ENCODE measurements at places on chromosomes 13 and 19. TPM values are rescaled to one million over a fixed set of nuclear protein-coding genes. Genes with fewer than 3 reads are reported as not detected.

Gene EEF2
- 962 TPM for polyA plus RNA-seq

Gene RFPL4A
- polyA plus RNA-seq, result not detected

Gene ZNF45
- 5.8 TPM for polyA plus RNA-seq

Gene PTPRH
- 65.7 TPM for polyA plus RNA-seq

Gene KLK4
- not detected for polyA plus RNA-seq

Gene PEG3
- polyA plus RNA-seq, result 5.9 TPM

DNA sequence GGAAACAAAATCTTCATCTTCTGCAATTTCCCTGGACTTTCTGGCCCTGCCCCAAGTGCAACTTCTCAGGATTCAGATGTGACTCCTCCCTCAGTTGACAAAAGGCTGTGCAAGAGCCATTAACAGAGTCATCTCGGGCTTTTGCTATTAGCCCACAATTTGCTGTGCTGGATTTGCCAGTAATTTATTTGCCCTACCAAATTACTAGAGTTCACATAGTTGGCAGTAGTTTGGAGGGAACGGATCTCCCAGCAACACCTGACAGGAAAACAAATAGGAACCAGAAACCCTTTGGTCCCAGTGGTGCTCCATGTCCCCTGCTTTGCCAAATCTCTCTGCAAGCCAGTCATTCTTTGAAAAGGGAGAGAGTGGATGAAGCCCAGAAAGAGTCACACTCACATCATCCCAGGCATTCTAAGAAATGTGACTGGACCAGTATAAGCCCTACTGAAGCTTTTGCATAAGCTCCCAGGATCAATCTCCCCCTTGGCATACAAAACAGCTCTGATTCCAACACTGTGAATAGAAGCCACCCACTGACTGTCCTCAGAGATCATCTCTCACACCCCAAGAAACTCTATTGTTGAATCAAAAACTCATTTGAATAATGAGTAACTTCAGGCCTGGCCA lies 350.1 kb upstream of the NBEA start:
- no peak overlapping the region for H3K27ac ChIP-seq
- no peaks in the 10 kb centered on the region for H3K27me3 ChIP-seq
- no peak for DNase-seq
- no peak overlapping the region for H3K4me3 ChIP-seq
- H3K4me1 ChIP-seq, result no peaks in the 10 kb centered on the region

- no peak for DNase-seq
- peaks cover 19% of the 10 kb centered on the region for H3K27me3 ChIP-seq
- no peaks in the 10 kb centered on the region for H3K36me3 ChIP-seq
- H3K4me1 ChIP-seq, result no peaks in the 10 kb centered on the region
- no peak overlapping the region for H3K27ac ChIP-seq
- H3K4me3 ChIP-seq, result no peak overlapping the region
Measured at GRCh38 chr19:7692417-7693088, 9.4 kb downstream of the FCER2 start.

DNA sequence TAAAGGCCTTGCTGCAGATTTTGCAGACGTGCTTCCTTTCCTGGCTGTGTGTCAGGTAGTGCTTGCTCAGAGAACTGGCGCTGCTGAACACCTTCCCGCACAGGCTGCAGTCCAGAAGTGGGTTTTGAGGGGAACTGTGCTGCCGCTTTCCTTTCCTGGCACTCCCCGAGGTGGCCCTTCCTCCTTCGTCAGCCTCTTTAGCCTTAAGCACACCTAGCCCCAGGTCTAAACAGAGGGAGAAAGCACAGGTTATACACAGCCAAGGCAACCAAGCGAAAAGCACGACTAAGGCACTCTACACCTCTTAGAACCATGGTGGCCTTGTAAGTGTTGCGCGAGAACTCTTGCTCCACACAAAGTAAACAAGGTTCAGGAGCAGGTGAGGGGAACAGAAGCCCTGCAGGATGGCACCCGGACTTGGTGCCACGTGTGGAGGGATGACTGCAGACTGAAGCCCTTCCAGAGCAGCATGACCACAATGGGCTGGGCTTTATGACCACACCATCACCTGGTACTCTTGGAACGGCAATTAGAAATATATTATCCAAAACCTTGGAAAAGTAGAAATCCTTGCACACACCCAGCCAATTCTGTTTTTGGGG lies 23.6 kb downstream of the ZNF541 start:
- no peak overlapping the region for H3K4me3 ChIP-seq
- no peak for DNase-seq
- no peaks in the 10 kb centered on the region for H3K4me1 ChIP-seq
- H3K27me3 ChIP-seq, result peaks cover 28% of the 10 kb centered on the region

DNA sequence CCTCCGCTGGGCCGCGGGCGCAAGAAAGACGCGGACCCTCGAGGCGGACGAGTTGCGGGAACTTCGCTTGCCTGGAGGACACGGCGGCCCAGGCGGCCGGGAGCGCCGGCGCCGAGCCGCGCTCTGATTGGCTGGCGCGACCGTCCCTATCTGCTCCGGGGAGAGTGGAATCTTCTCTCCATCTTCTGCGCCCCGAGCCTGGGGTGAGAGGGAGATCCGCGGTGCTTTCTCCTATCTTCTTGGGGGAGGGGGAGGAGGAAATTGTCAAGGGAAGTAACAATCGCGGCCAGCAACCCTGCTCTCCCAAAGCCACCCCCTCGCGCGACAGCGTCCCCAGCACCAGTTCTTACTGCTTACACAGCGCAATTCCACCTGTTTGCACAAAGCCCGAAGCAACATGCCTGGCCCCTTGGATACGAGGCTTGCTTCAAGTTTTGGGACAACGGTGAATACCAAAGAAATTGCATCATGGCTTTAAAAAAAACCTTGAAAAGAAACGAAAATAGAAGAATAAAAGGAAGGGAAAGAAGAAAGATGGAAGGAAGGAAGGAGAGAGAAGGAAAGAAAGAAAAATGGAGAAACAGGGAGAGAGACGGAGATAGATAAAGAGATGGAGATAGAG lies 4.8 kb downstream of the SOX21 start:
- no peak for DNase-seq
- peaks cover 3% of the 10 kb centered on the region for H3K4me1 ChIP-seq
- H3K4me3 ChIP-seq, result no peak overlapping the region
- H3K27ac ChIP-seq, result no peak overlapping the region

GRCh38 chr13:76440568-76440967 lies 445.6 kb downstream of the KCTD12 start:
- no peaks in the 10 kb centered on the region for H3K36me3 ChIP-seq
- H3K4me3 ChIP-seq, result no peak overlapping the region
- no peak for DNase-seq
- H3K27me3 ChIP-seq, result no peaks in the 10 kb centered on the region

Measured in small intestine (tissue), 16 donors.